ENCODE measurements at places on chromosomes 13 and 19. TPM values are rescaled to one million over a fixed set of nuclear protein-coding genes. Genes with fewer than 3 reads are reported as not detected.
A peak's percentile ranks its signal among the peaks of the same experiment; 100 is the strongest.

TRPM4 gene
- 258 TPM for total RNA-seq

GRCh38 chr19:50968716-50969412, 527 bp downstream of the KLK6 start:
- DNase-seq: no peak

- DNase-seq: no peak
Observed at GRCh38 chr13:100521851-100522617, 66.6 kb downstream of the GGACT start.

- no peak for DNase-seq
Observed at GRCh38 chr13:108560093-108560492, 69.3 kb upstream of the MYO16 start.

NKPD1 gene
- 1.5 TPM for total RNA-seq

DNA sequence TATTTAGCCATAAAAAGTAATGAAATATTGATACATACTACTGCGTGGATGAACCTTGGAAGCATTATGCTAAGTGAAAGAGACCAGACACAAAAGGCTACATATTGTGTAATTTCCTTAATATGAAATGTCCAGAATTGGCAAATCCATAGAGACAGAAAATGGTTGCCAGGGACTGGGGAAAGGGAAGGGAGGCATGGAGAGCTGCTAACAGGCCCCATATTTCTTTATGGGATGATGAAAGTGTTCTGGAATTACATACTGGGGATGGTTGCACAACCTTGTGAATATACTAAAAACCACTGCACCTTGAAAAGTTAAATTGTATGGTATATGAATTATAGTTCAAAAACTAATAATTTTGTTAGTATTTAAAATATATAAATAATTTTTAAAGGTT, 3.6 kb downstream of the IFT88 start:
- no peak for DNase-seq

CEACAM16 gene
- not detected for total RNA-seq

GRIK5 gene
- total RNA-seq: 4.2 TPM

GRCh38 chr13:44096901-44097300, 217.2 kb downstream of the LACC1 start:
- no peak for DNase-seq

GRCh38 chr13:30727491-30728355, 7.6 kb upstream of the ALOX5AP start:
- no peak for DNase-seq

GRCh38 chr19:17205237-17206140, 9.7 kb upstream of the USE1 start:
- peak; percentile 82 for DNase-seq

DNA sequence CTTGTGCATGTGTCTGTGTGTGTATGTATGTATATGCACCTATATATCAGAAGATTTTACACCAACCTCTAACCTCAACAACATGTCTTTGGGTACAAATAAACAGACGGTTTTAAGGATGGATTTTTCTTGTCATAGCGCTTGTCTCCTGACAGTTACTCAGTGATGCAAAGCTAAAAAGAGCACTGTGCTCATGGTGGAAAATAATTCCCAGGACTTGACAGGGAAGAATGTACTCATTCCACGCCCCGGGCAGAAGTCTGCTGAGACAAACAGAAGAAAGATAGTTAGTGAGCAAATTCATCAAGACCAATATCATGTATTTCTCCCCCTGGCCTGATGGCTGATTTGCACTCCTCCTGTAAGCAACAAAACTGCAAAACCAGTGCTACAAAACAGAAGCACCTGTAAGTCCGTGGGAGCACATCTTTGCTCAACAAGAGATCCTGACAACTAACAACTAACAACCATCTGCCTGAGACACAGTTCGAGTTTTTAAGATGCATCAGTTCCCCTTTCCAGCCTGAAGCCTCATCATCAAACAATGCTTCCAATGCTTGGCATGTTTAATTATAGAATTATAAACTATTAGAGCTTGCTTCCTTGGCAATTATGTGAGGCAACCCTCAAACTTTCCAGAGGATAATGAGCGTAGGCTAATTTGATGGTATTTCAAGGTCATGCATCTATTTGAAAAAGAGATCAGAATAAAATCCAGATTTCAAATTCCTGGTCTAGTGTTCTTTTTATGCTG, 812.7 kb upstream of the MIR17HG start:
- no peak for DNase-seq

GRCh38 chr19:6101291-6101825, 8.9 kb downstream of the RFX2 start:
- DNase-seq: no peak

GRCh38 chr13:74289861-74290773, 155.9 kb upstream of the KLF12 start:
- DNase-seq: peak; percentile 9

GRCh38 chr13:28618230-28618994, 40.5 kb upstream of the POMP start:
- no peak for DNase-seq

- DNase-seq: peak; percentile 11
Observed at GRCh38 chr19:23070353-23071146, 46.3 kb upstream of the ZNF730 start.

- DNase-seq: no peak
Observed at GRCh38 chr13:61880578-61881283, 465.1 kb upstream of the PCDH20 start.

- DNase-seq: no peak
Observed at GRCh38 chr13:104740641-104741222, 1674.5 kb upstream of the SLC10A2 start.

- DNase-seq: no peak
Observed at GRCh38 chr19:7941895-7942596, 1.4 kb downstream of the TIMM44 start.

FPR2 gene
- not detected for total RNA-seq

DNA sequence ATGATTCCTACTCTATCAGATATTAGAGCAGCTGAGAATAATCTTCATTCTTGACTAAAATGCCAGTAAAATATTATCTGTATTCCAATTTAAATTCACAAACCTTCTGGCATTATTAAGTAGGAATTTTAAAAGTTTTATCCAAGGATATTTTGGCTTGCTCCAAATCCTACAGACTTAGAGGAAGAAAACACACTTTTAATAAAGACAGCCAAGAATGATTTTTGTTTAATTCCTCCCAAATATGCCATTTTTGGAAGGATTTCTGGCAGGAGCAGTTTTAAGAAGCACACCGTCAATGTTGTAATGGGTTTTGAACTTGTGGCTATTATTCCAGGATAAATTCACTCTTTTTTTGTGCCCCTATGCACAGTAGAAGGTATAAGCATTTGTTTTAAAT, 355.1 kb downstream of the SLITRK5 start:
- no peak for DNase-seq

SLC10A2 gene
- total RNA-seq: not detected

CTXN1 gene
- total RNA-seq: 3.0 TPM

SMIM44 gene
- 15.3 TPM for total RNA-seq

GRCh38 chr13:66212511-66212910, 1017.6 kb downstream of the PCDH9 start:
- no peak for DNase-seq

DNA sequence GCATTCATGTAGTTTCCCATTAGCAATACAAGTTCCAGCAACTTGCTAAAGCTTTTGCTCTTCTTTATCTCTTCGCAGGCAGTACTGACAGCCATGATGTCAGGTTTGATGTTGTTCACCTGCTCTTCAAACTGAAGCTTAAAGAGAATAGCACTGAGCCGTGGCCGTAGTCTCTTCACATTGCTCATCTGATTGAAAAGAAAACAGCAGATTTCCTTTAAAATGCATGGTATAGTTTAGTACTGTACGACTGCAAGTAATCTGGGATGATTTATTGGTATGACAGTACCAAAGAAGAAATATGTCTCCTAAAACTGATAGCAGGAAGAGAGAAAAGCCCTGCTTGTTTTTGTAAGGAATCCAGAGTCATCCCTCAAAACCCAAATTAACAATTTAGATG, 284.4 kb downstream of the DIAPH3 start:
- DNase-seq: no peak

DNA sequence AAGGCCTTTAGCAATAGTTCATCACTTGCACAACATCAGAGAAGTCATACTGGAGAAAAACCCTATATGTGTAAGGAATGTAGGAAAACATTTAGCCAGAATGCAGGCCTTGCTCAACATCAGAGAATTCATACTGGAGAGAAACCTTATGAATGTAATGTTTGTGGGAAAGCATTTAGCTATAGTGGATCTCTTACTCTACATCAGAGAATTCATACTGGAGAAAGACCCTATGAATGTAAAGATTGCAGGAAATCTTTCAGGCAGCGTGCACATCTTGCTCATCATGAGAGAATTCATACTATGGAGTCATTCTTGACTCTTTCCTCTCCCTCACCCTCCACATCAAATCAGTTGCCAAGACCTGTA, 19.8 kb downstream of the ZNF583 start:
- DNase-seq: no peak

ZNF90 gene
- 3.4 TPM for total RNA-seq

- DNase-seq: no peak
Observed at GRCh38 chr13:102355251-102355650, 46.6 kb downstream of the FGF14 start.

DNA sequence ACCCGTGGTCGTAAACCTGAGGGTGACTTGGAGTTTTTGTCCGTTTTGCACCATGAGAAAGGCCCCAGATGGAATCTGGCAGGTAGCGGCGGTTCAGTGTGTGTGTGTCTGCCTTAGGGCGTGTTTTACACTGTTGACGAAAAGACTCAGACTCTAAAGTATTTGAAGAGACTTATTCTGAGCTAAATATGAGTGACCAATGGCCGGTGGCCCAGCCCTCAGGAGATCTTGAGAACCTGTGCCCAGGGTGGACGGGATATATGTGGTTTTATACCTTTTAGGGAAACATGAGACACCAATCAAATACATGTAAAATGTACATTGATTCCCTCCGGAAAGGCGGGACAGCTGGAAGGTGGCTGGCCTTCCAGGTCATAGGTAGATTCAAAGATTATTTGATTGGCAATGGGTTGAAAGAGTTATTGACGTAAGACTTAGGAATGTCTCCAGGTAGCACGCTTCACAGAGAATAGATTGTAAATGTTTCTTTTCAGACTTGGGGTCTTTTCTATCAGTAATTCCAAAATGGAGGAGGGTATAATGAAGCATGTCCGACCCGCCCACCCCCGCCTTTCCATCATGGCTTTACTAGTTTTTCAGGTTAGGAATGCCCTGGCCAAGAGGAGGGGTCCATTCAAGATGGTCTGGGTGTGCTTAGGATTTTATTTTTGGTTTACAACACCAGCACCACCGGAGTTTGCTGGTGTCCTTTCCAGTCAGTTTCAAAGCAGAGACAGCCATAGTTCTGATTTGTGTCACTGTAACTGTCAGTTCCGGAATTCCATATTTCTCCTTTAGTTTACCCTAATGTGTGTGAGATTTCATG, 1.0 kb upstream of the ZNF529 start:
- DNase-seq: peak; percentile 7

DNA sequence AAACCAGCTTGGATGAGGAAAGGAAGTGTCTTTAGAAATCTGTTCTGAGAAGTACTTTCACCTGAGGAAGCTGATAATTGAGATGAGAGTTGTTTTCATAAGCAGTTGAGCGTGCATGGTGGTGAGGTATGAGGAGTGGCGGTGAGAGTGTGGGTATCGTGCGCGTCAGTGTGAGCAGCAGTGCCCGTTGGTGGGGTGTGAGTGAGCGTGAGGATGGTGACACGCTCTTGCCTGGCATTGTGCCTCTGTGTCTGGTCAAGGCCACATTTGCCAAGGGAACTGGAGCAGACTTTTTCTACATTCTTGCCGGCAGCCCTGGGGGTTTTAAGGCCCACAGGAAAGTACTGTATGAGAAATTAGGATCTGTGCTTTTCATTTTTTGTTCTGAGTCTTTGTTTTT, 36.5 kb upstream of the TEX29 start:
- no peak for DNase-seq

DNA sequence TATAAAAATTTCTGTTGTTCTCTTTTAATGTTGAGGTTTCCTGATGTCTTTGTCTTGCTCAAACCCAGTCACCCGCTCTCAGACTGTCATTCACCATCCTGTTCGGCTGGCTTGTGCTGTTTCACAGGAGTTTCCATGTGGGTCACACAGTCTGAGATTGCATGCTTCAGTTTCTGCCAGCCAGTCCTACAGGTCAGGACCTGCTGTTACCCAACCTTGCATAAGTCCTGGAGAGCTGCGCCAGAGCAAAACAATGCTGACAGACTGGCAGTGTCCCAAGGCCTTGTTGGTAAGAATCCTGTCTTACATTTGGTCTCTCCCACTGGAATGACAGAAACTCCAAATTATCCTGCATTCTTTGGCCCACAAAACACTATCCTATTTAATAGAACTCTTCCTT, 340.0 kb upstream of the SLITRK5 start:
- DNase-seq: no peak

GRCh38 chr19:40282209-40282580, 3.0 kb downstream of the AKT2 start:
- no peak for DNase-seq

CDKN2D gene
- 5.2 TPM for total RNA-seq

OR10H1 gene
- total RNA-seq: not detected

SMIM24 gene
- total RNA-seq: 71.1 TPM

SYNE4 gene
- total RNA-seq: 2.9 TPM

- no peak for DNase-seq
Observed at GRCh38 chr19:4429256-4429655, 26.8 kb downstream of the CHAF1A start.

ZNF675 gene
- 18.3 TPM for total RNA-seq

- DNase-seq: no peak
Observed at GRCh38 chr13:40518481-40518882, 148.0 kb downstream of the FOXO1 start.

- no peak for DNase-seq
Observed at GRCh38 chr13:113566227-113566561, 18.4 kb upstream of the TFDP1 start.

DNA sequence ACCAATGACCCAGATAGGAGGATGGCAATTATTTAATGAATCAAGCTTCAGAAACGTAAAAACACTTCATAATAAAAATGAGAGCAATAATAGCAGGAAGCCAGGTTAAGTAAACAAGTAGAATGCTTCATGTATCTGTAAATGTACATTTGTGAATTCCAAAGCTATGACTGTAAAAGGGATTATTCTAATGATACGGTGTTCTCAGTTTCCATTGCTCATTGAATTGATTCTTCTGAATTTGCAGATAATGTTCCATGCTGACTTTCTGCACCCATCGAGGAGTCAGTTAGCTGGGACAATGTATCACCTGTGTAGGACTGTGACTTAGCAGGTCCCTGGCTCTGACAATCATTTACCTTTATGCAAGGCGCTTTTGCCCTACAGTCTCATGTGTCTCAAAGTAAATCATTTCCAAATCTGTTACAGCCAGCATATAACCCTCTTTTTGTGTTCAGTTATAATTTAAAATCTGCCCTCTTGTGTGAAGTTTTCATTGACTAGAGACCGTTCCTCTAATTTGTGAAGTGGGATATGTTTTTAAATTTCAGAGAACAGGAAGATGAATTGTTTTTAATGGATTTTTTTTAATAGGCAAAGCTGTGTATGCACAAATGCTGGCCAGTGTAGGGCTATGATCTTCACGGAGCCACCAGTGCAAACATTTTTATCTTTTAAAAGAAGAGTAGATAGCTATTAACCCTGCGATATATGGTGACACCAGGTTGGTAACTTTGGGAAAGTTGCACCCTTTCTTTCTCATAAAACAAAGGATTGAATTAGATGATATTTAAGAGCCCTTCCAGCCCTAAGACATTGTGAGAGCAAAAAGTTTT, 267.1 kb downstream of the KLF5 start:
- peak; percentile 42 for DNase-seq

ZNF442 gene
- total RNA-seq: 0.96 TPM
